ENCODE measurements at places on chromosomes 3 and 15.
A peak's percentile ranks its signal among the peaks of the same experiment; 100 is the strongest.

- peak; percentile 79 for DNase-seq
These were observed 7.6 kb downstream of the ULK3 start for GRCh38 chr15:74835312-74835823.

DNA sequence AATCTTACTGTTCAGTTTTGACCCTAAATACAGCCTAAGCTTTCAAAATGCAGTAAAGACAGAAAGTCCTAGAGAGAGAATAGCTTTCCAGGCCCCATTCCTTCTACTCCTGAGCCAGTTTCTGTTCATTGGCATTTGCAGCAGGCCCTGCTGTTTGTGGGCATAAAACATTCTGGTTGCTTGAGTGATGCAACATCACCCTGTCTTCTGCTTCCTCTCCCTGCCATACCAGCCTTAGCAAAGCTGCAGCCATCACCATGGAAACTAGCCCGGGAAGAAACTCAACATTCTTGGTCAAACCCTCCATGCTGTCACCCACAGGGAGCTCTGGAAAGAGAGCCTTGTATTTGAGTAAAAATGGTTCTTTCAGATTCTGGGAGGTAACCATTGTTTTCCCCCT is 325.7 kb downstream of the MAGI1 start:
- no peak for DNase-seq

- DNase-seq = no peak
These were observed 14.8 kb downstream of the ARNT2 start for GRCh38 chr15:80418892-80419537.

DNA sequence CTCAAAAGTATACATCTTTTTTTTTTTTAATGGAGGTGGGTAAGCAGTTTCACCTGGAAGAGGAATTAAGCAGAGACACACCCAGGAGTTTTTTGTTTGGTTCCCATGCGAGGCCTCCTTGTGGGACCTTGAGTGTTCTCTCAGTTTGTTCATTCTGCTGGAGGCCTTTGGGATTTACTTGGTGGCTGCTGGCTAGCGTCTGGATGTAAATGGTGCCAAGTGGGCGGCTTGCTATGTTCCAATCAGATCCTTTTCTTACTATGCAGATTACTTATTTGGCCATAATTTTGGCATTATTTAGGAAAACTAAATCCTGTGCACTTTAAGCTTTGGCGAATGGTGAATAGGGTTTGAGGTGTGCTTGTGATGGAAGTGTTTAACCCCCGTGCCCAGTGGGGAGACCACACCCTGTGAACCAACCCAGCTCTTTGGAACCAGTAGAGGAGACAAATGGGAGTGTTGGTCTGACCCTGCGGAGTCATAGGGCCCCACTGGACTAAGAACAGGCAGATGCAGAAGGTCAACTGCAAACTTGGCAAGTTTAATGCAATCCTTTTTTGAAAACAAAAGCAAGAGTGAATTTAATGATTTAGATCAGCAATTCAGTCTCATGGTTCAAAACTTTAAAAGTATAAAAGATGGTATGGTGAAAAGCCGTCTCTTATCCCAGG is 79.4 kb downstream of the EBLN2 start:
- no peak for DNase-seq

- no peak for DNase-seq
These were observed 333.0 kb upstream of the RARB start for GRCh38 chr3:25094932-25095685.

DNA sequence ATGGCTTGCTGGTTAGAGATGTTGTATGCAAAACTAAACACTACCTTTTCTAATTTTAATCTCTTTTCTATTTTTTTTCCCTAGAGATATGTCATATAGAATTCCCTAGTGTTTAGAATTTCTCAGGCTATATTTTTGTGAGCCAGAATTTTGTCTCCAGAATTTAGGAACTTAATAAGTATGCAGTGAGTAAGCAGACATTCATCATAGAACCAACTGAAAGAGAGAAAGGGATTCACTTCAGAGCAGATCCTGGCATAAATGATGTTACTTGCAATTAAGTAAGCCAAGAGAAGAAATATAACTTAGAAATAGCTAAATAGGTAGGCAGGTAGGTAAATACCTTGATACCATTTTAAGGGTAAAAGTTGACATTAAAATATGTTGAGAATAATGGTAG is 288.9 kb downstream of the ZNF385D start:
- DNase-seq = no peak

DNA sequence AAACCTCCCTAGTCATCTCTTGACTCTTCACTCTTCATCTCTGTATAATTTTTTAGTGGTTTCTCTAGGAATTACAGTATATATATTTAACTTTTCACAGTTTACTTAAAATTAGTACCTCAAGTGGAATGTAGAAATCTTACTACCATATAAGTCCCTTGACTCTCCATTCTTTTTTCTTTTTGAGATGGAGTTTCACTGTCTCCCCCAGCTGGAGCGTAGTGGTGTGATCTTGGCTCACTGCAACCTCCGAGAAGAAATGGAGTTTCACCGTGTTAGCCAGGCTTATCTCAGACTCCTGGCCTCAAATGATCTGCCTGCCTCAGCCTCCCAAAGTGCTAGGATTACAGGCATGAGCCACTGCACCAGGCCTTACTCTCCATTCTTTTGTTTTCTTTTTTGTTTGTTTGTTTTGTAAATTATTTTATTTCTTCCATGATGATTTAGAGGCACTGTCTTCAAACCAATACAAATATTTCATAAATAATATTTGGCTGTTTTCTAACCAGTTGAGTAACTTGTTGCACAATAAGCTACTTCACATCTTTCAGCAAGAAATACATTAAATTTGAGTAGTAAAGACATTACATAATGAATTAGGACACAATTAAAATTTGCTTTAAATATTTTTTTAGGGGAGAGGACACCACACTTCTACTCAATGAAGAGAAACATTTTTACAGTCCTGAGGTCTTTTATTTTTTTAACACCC is 144.8 kb downstream of the RBPMS2 start:
- DNase-seq = no peak

DNA sequence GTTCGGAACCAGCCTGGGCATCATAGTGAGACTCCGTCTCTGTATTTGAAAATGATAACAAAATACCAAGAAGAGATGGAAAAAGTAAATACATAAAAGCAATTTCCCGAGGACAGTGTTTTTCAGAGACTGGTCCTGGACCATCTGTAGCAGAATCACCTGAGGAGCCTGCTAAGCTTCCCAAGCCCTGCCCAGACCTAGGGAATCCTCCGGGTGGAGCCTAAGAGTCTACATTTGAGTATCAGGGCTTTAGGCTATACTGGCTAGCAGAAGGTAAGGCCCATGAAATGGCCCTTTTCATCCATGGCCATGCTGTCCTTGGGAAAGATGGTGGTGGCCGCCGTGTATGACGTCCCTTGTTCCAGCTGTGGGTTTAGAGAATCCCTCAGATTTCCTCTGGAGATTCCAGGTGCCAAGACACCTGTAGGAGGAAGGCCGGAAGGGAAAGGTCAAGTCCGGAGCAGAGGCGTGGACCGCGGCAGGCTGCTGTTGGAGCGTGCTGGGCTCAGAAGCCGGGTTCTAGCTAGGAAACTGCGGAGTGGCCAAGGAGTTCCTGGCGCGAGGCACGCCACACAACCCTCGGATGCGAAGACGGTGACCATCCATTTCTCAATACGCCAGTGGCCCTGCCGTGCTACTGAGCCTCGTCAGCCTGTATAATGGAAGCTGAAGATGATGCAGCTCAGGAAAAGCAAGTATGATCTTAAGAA is 50.9 kb downstream of the TMEM44 start:
- no peak for DNase-seq

DNA sequence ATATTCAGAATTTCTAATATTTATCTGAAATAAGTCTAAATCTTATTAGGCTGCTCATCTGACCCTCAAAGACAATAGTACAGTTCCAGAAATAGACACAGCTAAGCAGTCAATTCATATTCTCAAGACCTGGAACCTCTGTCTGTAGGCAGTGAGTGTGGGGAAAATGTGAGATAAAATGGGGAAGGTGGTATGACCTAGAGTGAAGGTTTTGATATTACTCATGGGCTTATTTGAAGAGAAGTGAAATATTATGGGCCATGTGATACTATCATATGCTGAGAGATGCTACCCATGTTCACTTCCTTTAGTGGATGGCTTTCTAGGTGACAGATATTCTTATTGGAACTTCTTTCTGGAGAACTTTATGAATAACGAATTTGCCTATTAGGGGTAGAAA is 33.5 kb downstream of the TGFBR2 start:
- DNase-seq = no peak

- no peak for DNase-seq
These were observed 230.9 kb upstream of the EIF1B start for GRCh38 chr3:40078590-40078989.

DNA sequence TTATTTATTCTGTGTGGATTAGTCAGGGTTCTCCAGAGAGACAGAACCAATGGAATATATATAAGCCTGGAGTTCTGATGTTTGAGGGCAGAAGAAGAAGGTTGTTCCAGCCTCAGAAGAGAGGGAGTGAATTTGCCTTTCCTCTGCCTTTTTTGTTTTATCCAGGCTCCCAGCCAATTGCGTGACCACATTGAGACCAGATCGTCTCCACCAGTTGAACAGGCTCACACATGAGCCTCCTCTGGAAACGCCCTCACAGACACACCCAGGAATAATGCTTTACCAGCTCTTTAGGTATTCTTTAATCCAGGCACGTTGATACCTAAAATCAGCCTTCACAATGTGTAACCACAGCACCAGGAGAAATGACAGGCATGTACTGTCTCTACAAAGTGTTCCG is 923.1 kb downstream of the TBL1XR1 start:
- no peak for DNase-seq

GRCh38 chr3:177421481-177421785 is 224.2 kb upstream of the TBL1XR1 start:
- DNase-seq = no peak

GRCh38 chr3:15010664-15011063 is 54.5 kb downstream of the MRPS25 start:
- DNase-seq = no peak

GRCh38 chr3:1275495-1275894 is 182.7 kb downstream of the CNTN6 start:
- no peak for DNase-seq

DNA sequence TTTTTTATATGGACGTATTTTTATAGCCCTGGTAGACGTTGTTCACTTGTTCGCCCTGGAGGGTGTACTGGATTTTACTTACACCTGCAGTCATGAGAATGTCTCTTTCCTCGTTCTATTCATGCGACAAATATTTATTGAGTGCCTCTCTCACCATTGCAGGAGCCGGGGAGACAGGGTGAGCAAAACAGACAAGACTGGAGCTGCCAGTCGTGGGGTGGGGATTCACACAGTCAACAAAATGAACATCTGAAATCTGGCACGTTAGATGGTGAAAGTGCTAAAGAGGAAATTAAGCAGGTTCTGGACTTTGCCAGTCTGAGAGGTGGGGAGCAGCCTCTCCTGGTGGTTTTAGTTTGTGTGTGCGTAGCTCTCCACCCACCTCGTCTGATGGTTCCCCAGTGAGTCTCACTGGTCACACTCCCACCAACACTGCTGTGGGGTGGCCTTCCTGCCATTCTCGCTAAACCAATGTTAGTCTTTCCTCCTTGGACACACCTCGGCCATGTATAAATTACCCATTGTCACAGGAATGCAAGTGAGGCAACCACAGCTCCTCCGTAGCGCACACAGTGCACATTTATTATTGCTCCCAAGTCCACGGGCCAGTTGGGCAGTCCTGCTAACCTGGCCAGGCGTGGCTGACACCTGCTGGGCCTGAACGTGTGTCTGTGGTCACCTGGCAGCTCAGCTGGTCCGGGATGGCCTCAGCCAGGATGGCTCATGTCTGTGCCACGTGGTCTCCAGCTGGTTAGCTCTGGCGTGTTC is 31.5 kb downstream of the FBLN2 start:
- no peak for DNase-seq

GRCh38 chr3:15978801-15979200 is 181.0 kb upstream of the ANKRD28 start:
- no peak for DNase-seq

DNA sequence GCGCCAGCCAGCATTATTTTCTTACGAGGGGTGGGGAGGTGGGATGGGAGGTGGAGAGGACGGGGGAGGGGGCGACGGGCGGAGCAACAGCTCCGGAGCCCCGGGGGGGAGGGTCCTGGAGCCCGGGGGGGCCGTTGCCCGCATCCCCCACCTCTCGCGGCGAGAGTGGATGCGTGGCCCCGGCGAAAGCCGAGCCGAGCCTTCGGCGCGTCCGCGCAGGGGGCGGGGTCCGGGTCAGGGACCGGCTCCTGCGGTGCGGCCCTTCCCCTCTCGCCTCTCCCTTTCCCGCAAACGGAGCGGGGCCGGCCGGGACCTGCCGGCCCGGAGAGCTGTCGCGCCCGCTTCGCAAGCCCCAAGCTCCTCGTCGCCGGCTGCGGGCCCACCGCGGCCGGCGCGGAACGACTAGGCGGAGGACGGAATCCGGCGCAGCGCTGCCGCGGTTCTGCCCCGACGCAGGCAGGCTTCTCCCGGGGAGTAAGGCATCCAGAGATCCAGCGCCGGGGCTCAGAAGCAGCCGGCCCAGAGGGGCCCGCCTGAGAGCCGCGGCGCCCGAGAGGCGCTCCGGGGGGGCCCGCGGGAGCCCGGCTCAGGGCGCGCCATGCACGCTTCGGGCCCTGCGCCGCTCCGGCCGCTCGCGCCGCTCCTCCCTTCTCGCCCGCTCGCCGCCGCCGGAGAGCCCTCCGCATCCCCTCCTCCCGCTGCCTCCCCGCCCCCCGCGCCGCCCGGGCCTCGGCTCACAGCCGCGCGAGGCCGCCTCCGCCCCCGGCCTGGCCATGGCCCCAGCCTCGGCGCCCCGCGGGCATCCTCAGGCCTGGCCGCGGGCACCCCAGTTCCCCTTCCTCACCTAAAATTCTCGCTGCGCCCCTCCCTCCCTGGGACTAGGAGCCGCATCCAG is 459 bp upstream of the ADCY5 start:
- no peak for DNase-seq

GRCh38 chr3:73529308-73530021 is 95.3 kb downstream of the PDZRN3 start:
- DNase-seq = no peak

GRCh38 chr3:105866656-105867653 is 1.9 kb downstream of the CBLB start:
- peak; percentile 65 for DNase-seq

- no peak for DNase-seq
These were observed 33.1 kb upstream of the ALDH1L1 start for GRCh38 chr3:126213379-126214028.

- no peak for DNase-seq
These were observed 32.1 kb upstream of the DENND4A start for GRCh38 chr15:65824031-65824743.

DNA sequence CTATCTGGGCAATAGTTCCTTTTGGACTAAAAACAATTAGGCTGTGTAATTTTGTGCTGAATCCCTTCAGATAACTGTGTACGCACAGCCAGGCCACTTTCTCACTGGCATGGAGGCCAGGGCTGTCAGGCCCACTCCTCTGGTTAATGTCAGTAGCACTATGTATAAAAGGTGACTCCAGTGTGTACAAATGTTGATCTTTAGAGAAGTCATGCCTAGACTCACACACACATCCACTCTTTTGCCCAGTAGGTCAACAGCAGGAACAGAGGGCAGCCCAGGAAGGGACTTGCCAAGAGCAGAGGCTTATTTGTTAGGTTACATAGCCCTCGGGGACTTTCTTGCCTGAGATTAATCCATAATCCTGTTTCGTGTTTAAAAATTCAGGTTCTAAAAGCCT is 416.6 kb upstream of the WNT5A start:
- DNase-seq = no peak

Data from activated effector memory CD4-positive, alpha-beta T cell treated with anti-CD3 and anti-CD28 coated beads, Interleukin-2, amount 50 U/mL, for 16 hours (primary cell).